ENCODE measurements at places on chromosomes 2 and 18. TPM values are rescaled to one million over a fixed set of nuclear protein-coding genes. Genes with fewer than 3 reads are reported as not detected.

The ARHGAP28 gene
- total RNA-seq, result not detected

The RNF103 gene
- total RNA-seq, result 33.3 TPM

The COA5 gene
- 27.8 TPM for total RNA-seq

The ANKAR gene
- total RNA-seq, result 2.1 TPM

The ZNF804A gene
- total RNA-seq, result 0.09 TPM
